NCI-H748 treated with DMSO at 0.1 percent for 48 hours (cell line): ENCODE measurements at places on chromosomes 11 and 22.

DNA sequence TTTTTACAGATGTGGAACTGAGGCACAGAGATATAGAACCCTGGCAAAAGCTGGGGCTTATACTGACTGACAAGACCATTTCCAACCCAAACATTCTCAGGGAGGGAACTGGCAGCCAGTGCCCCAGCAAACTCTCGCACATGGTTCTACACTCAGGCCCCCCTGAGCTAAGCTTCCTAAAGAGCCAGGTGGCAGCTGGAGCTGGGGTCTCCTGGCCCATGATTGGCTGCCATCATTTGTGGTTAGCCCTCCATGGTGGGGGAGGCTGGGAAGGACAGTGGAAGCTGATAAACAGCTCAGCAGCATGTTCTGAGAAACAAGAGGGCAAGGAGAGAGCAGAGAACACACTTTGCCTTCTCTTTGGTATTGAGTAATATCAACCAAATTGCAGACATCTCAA is at the start of gene RAG1:
RAG1 (plus strand) TSS at position 314 of the 400 bp plus-strand sequence. CDS start 5,298 bp downstream, outside the sequence.
- DNase-seq, result no peak

DNA sequence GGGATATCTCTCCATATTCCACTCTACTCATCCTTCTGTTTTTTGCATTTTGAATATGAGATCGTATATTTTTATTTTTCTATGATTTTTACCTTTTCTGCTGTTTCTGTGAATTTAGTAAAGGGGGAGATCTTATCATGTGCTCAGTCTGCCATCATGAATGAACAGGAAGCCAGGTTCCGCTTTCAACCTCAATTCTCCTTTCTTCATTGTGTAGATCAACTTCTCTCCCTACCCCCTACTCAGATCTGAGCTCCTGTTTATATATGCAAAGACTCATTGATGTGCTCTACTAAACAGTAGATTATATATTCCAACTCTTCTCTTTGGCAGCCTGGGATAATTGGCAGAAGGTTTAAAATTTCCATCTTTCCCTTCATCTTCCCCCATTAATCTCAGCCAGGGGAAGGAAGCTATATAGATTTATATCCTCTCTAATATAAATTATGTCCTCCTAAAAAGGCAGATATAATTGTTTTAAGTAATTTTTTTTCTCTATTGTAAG is 336.7 kb upstream of the PLET1 start:
- DNase-seq, result no peak

DNA sequence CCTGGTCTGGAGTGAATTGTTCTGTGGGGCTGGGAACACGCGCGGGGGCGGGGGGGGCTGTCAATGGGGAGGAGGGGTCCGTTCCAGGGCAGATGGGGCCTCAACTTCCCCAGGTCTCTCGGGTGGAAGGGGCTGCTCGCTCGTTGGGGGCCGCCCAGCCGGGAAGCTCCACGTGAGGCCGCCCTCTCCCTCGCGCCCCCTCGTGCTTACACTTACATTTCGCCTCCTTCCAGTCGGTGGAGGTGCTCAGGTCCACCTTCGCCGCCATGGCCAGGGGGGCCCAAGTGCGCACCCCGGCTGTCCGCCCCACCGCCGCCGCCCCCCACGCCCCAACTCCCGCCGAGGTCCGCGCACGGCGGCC is 452 bp downstream of the MACROD1 start:
- DNase-seq, result no peak

GRCh38 chr22:31828739-31829138 is 74.9 kb downstream of the DEPDC5 start:
- DNase-seq, result no peak

DNA sequence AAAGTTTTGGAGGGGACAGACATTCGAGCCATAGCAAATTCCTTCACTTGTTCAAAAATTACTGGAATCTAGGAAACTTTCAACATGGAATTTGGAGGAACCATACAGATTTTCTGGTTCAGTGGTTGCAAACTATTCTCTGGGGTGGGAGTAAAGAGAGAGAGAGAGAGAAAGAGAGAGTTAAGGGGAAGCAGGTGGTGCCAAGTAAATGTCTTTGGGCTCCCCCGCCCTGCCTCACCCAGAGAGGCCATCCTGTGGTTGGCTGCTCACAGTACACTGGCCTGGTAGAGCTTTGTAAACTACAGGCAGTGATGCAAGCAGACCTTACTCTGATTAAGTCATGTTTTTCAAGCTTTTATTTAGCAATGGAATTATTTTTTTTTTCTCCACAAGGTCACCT is 82.6 kb downstream of the ADAMTS15 start:
- no peak for DNase-seq

DNA sequence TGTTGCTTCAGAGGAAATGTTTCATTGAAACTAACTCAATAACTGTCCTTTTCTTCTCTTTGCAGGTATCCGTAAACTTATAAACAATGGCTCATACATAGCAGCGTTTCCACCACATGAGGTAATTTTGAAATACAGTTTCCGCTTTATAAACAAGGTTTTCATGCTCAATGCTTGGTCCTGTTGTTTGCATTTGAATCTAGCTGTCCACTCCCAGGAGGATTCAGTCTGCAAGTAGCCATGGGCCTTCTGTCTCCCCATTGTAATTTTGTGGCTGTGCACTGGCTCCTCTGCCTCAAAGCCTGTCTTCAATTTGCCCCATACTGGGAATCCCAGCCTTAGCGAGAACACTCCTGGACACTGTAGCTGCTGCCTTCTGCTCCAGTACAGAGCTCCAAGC is 34.7 kb downstream of the MUC15 start:
- DNase-seq, result no peak

- no peak for DNase-seq
These were observed 26.0 kb downstream of the OSBPL5 start for GRCh38 chr11:3139086-3139440.

- DNase-seq, result no peak
These were observed 2.1 kb downstream of the CCDC73 start for GRCh38 chr11:32792111-32792947.

- DNase-seq, result no peak
These were observed 17.5 kb upstream of the CDC42EP2 start for GRCh38 chr11:65297026-65297672.

- DNase-seq, result no peak
These were observed 78.5 kb upstream of the PITPNB start for GRCh38 chr22:27997538-27997937.

- no peak for DNase-seq
These were observed 52.4 kb downstream of the CDKN1C start for GRCh38 chr11:2833051-2833715.
